Activated CD8-positive, alpha-beta memory T cell treated with anti-CD3 and anti-CD28 coated beads, Interleukin-2, amount 10 ng/mL, durations not matched to agents 7 days and 5 days (primary cell): ENCODE measurements at places on chromosomes 12 and 14. TPM values are rescaled to one million over a fixed set of nuclear protein-coding genes. Genes with fewer than 3 reads are reported as not detected.

DNA sequence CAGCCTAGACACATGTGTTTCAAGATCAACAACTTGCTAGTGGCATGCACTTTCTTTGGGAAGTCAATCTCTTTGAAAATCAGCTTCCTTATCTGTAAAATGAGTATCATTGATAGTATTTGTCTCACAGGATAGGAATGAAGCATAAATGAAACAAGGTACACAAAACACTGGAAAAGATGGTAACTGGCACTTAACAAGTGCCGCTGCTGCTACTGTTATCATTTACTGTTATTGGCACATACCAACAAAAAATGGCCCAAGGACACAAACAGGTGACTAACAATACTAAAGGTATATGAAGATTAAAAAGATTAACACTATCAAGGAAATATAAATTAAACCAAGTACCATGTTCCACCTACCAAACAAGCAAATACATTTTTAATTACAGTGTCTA lies 20.9 kb downstream of the HNRNPC start:
- no peak overlapping the region for H3K27ac ChIP-seq
- peaks cover 65% of the 10 kb centered on the region for H3K36me3 ChIP-seq
- DNase-seq: no peak
- H3K4me1 ChIP-seq: peaks cover 55% of the 10 kb centered on the region
- no peaks in the 10 kb centered on the region for H3K27me3 ChIP-seq

- no peak overlapping the region for H3K27ac ChIP-seq
- H3K4me1 ChIP-seq: peaks cover 12% of the 10 kb centered on the region
- no peaks in the 10 kb centered on the region for H3K36me3 ChIP-seq
- H3K27me3 ChIP-seq: peaks cover 24% of the 10 kb centered on the region
Observed at GRCh38 chr12:121366063-121366459, 13.8 kb upstream of the ANAPC5 start.

DNA sequence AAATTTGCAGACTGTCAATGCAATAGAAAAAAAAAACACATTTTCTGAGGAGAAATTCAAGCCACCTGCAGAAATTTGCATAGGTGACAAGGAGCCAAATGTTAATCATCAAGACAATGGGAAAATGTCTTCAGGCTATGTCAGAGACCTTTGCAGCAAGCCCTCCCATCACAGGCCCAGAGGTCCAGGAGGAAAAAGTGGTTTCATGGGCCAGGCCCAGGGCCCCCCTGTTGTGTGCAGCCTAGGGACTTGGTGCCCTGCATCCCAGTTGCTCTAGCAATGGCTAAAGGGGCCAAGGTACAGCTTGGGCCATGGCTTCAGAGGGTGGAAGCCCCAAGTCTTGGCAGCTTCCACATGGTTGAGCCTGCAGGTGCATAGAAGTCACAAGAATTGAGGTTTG lies 60.6 kb downstream of the TC2N start:
- no peak overlapping the region for H3K27ac ChIP-seq
- peaks cover 75% of the 10 kb centered on the region for H3K36me3 ChIP-seq
- DNase-seq: no peak

DNA sequence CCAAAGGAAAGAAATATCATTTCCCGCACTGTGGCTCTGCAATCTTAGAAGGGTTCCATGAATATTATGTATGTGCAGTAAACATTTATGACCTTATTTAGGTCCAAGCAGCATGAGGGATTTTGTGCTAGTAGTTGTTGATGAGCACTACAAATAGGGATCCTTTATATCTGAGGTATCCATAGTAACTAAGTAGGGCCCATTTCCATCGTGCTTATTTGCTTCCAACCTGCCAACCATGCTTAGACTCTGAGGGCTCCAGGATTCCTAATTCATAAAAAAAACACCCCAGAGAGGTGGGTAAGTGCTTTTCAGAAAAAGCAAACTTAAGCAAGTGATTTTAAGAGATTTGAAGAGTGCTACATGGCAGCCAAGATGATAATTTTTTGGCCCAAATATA lies 39.7 kb downstream of the HMGA2 start:
- no peak overlapping the region for H3K4me3 ChIP-seq
- peaks cover 3% of the 10 kb centered on the region for H3K27me3 ChIP-seq
- H3K4me1 ChIP-seq: no peaks in the 10 kb centered on the region
- DNase-seq: no peak
- H3K27ac ChIP-seq: no peak overlapping the region

DNA sequence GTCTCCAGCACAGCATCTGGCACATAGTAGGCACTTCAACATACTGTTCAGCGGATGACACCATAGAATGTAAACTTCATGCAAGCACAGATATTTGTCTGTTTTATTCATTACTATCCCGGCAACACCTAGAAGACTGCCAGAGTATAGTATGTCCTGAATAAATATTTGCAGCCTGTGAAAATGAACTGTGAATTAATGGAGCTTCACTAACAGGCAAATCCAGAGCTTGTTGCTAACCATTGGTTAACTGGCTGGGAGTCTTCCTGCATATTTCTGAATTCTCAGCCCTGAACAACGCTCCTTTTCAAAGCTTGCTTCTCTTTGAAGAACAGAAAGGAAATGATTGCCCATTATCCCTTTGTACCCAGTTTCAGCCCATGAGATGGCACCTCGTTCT lies 243.3 kb upstream of the CRY1 start:
- peaks cover 22% of the 10 kb centered on the region for H3K4me1 ChIP-seq
- H3K36me3 ChIP-seq: peaks cover 5% of the 10 kb centered on the region
- no peak for DNase-seq
- H3K4me3 ChIP-seq: no peak overlapping the region
- no peak overlapping the region for H3K27ac ChIP-seq

- H3K27me3 ChIP-seq: no peaks in the 10 kb centered on the region
- H3K27ac ChIP-seq: peak overlapping the region; percentile 50
- H3K4me1 ChIP-seq: peaks cover 70% of the 10 kb centered on the region
- no peak overlapping the region for H3K4me3 ChIP-seq
- DNase-seq: no peak
- peaks cover 26% of the 10 kb centered on the region for H3K36me3 ChIP-seq
Observed at GRCh38 chr14:102781063-102781462, 3.8 kb downstream of the TRAF3 start.

- peaks cover 4% of the 10 kb centered on the region for H3K36me3 ChIP-seq
- DNase-seq: no peak
- H3K27me3 ChIP-seq: no peaks in the 10 kb centered on the region
- H3K4me1 ChIP-seq: peaks cover 23% of the 10 kb centered on the region
- H3K27ac ChIP-seq: no peak overlapping the region
- no peak overlapping the region for H3K4me3 ChIP-seq
Observed at GRCh38 chr12:89213139-89213538, 139.2 kb downstream of the DUSP6 start.

GRCh38 chr12:110287986-110288385 lies 6.9 kb downstream of the ATP2A2 start:
- H3K36me3 ChIP-seq: peaks cover 73% of the 10 kb centered on the region
- H3K4me3 ChIP-seq: no peak overlapping the region
- no peaks in the 10 kb centered on the region for H3K27me3 ChIP-seq
- DNase-seq: no peak
- peaks cover 60% of the 10 kb centered on the region for H3K4me1 ChIP-seq

DNA sequence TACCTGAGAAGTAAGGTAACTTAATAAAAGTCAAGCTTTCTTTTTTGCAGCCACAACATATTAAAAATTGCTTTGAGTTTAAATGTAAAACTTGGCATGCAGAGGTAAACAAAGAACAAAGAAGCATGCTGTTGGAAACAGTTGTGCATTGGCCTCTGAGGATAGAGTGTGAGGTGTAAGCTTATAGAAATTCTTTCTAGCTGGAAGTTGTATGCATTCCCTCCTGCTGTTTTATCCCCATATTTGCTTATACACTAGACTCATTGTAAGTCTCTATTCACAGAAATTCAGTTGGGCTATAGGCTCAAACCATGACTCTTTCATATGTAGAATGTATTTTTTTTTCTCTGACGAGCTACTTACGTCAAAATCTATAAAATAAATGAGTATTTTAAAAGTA lies 316.3 kb downstream of the SLC6A15 start:
- H3K4me1 ChIP-seq: no peaks in the 10 kb centered on the region
- no peak for DNase-seq
- H3K4me3 ChIP-seq: no peak overlapping the region

GRCh38 chr12:57112492-57113294 lies 1.5 kb upstream of the STAT6 start:
- H3K4me3 ChIP-seq: peak overlapping the region; percentile 95
- H3K27me3 ChIP-seq: peaks cover 7% of the 10 kb centered on the region

- peaks cover 7% of the 10 kb centered on the region for H3K4me1 ChIP-seq
- H3K4me3 ChIP-seq: no peak overlapping the region
- H3K36me3 ChIP-seq: peaks cover 9% of the 10 kb centered on the region
- DNase-seq: no peak
- H3K27ac ChIP-seq: no peak overlapping the region
Observed at GRCh38 chr12:116201908-116202307, 75.6 kb downstream of the MED13L start.

DNA sequence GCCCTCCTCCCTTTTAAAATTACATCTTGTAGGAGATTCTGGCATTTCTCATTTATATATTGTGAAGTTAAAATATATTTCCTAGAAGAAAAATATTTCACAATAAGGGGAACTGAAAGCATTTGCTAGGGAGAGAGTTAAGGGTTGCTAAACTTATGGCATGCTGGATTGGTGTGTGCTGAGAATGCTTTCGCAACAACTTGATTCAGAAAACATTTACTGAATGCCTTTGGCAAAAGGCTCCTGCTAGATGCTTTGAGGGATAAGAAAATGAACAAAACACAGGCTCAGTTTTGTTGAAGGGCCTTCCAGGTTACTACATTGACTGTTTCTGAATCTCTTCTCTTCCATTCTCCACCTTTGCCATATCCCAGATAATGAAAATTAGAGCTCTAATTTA lies 67.5 kb downstream of the DIP2B start:
- H3K4me1 ChIP-seq: peaks cover 4% of the 10 kb centered on the region
- no peaks in the 10 kb centered on the region for H3K27me3 ChIP-seq
- H3K36me3 ChIP-seq: no peaks in the 10 kb centered on the region
- H3K4me3 ChIP-seq: no peak overlapping the region

GRCh38 chr12:75308279-75308678 lies 21.8 kb downstream of the CAPS2 start:
- no peaks in the 10 kb centered on the region for H3K27me3 ChIP-seq
- H3K4me1 ChIP-seq: no peaks in the 10 kb centered on the region
- H3K27ac ChIP-seq: no peak overlapping the region

DNA sequence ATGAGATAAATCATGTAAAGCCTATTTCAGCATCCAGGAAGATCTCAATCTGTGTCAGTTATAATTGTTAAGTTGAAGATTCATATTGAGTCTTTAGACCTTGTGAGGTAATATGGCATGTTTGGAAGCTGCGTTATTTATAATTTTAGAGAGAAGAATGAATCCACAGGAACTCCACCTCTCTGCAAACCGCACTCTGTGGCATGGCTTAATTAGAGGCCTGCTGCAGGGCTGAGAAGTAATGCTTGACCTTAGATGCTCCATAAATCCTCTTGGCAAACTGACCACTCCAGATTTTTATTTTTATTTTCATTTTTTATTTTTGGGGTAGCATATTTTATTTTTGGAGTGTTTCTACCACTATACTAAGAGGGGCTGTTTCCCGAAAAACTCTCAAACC lies 28.8 kb downstream of the BCAT1 start:
- peaks cover 14% of the 10 kb centered on the region for H3K36me3 ChIP-seq
- H3K27ac ChIP-seq: no peak overlapping the region
- H3K27me3 ChIP-seq: no peaks in the 10 kb centered on the region

- H3K27me3 ChIP-seq: no peaks in the 10 kb centered on the region
- peaks cover 8% of the 10 kb centered on the region for H3K4me1 ChIP-seq
- no peak overlapping the region for H3K27ac ChIP-seq
- H3K4me3 ChIP-seq: no peak overlapping the region
Observed at GRCh38 chr12:112375105-112375504, 7.1 kb downstream of the HECTD4 start.

DNA sequence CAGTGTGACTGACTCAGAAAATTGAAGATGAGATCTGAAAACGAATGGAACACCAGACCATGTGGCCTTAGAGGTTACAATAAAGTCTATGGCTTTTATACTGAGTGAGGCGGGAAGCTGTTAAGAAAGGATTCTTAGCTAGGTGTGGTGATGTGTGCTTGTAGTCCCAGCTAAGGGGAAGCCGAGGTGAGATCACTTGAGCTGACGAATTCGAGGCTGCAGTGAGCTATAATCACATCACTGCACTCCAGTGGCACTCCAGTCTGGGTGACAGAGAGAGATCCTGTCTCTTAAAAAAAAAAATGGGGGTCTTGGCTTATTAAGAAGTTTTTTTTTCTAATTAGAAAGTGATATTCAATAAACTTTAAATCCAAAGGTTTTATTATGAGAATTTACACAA lies 678.6 kb downstream of the TMTC2 start:
- H3K4me3 ChIP-seq: no peak overlapping the region
- no peaks in the 10 kb centered on the region for H3K4me1 ChIP-seq
- no peak overlapping the region for H3K27ac ChIP-seq

GRCh38 chr12:53476769-53477209 lies 22.5 kb downstream of the MAP3K12 start:
- H3K27me3 ChIP-seq: no peaks in the 10 kb centered on the region
- peaks cover 40% of the 10 kb centered on the region for H3K4me1 ChIP-seq
- no peak for DNase-seq
- H3K27ac ChIP-seq: no peak overlapping the region
- H3K4me3 ChIP-seq: no peak overlapping the region

DNA sequence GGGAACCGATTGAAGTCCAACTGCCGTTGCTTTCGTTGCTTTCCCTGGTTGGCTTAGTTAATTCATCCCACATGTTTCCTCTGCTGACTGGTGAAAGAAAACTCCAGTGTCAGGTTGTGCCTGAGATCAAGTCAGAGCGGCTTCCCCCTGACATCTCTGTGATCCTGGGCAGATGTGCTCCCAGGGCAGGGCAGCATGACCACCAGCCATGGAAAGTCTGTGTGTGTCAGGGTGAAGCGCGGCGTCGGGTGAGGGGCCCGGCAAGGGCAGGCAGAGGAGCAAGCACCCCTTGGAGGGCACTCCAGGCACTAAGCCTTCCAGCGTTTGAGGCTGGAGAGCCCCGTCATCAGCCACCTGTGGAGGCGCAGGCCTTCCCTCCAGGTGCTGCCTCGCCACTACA lies 54.5 kb upstream of the IGF1 start:
- H3K36me3 ChIP-seq: no peaks in the 10 kb centered on the region
- no peak overlapping the region for H3K27ac ChIP-seq
- H3K4me3 ChIP-seq: no peak overlapping the region
- H3K4me1 ChIP-seq: no peaks in the 10 kb centered on the region
- peaks cover 25% of the 10 kb centered on the region for H3K27me3 ChIP-seq

The ACOT4 gene
- 1.5 TPM for total RNA-seq

The HOXC5 gene
- total RNA-seq: not detected

The PLBD1 gene
- not detected for total RNA-seq

The NDRG2 gene
- 6.9 TPM for total RNA-seq
